Head of caudate nucleus (tissue), 42 donors: ENCODE measurements at places on chromosomes 16 and 17.

DNA sequence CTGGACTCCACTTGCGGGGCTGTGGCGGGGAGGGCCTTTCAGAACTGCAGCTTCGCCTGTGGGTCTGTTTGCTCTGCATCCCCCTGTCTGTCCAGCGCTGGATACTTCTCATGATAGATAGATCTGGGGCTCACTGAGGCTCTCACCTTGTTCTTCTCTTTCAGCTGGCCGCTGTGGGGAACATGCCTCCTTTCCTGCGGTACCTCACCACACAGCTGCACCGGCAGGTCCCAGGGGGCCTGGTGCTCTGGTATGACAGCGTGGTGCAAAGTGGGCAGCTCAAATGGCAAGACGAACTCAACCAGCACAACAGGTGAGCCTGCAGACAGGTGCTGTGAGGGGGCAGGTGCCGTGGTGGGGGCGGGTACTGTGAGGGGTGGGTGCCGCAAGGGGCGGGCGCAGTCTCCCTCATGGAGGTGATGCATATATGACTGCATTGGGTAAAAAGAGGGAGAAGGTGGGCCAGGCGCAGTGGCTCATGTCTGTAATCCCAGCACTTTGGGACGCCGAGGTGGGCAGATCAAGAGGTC, 6.2 kb downstream of the ENGASE start:
- no peak for DNase-seq

DNA sequence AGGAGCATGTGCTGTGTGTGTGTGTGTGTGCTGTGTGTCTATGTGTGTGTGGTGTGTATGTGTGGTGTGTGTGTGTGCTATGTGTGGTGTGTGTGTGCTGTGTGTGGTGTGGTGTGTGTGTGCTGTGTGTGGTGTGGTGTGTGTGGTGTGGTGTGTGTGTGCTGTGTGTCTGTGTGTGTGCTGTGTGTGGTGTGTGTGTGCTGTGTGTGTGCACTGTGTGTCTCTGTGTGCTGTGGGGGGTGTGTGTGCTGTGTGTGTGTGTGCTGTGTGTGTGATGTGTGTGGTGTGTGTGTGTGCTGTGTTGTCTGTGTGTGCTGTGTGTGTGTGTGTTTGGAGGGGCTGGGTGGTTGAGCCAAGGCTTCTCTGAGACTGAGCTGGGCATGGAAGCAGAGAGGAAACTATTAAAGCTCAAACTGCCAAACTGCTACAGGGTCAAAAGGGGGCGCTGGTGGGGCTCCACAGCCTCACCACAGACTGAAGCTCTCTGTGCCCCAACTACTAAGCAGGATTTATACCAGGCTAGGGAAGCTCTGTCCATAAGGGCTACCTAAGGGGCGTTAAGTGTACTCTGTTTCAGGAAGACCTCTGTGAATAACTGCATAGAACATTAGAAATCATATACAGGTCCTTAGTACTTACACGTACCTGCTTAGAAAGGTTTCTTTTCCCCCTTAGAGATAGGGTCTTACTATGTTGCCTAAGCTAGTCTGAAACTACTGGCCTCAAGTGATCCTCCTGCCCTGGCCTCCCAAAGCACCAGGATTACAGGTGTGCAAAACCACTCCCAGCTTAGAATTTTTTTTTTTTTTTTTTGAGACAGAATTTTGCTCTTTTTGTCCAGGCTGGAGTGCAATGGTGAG, 27.8 kb upstream of the GHDC start:
- no peak for DNase-seq

DNA sequence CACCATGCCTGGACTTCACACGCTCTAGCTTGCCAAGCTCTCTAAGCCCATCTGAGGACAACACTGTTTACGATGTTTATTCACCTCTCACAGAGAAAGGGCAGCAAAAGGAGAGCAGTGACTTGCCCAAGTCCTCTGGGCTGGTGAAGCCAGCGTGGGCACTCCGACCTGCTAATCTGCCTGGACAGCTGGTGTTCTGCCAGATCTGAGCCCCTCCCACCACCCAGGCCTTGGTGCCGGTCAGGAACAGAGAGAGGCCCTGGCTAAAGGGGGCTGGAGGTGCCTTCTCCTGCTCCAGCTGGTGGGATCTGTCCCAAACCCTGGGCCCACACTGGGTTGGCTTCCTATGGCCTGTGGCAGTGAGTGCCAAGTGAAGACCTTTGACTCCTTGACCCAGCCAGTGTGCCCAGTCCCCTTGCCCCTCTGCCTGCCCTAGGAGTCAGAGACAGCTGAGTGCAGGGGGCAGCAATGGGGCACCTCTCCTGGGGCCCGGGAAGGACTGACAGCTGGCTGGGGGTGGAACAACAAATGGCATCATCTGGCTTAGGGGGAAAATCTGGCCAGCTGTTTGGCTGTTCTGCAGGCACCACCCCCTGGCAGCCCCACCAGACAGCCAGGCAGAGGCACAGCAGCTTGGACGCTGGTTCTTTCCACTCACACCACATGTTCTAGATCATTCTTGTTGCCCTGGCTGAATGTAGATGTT, 1.8 kb upstream of the SLC4A1 start:
- DNase-seq = no peak

DNA sequence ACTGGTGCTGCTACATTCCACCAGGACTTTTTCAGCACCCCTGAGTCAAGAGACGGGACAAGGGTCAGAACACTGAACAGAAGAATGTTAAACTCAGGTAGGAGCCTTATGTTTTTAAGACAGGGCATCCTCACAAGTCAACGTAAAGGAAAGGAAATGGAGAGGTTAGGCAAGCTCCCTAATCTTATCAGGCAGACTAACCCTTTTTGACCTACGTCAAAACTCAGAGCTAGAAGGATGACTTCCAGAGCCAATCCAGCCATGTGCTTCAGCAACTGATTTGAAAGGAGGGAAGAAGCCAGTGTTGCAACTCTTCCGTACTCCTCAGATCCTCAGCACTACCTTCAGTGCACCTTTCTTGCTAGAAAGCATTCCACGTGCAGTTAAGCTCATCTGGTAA, 46.8 kb downstream of the REXO5 start:
- DNase-seq = no peak

DNA sequence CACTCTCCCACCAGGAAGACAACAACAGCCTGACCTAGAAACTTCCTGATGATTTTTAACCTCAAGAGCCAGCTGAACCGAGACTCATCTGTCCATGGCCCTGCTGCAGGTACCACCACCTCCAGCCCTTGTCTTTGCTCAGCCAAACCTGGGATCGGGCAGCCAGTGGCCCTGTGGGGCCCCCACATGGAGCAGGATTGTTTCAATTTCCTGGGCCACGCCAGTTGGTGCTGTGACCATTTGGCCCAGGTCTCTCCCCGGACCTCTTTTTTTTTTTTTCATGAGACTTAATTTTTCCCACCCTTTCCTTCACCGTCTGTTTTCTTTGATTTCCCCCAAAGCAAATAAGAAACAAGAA, 8.3 kb upstream of the HOXB2 start:
- no peak for DNase-seq

DNA sequence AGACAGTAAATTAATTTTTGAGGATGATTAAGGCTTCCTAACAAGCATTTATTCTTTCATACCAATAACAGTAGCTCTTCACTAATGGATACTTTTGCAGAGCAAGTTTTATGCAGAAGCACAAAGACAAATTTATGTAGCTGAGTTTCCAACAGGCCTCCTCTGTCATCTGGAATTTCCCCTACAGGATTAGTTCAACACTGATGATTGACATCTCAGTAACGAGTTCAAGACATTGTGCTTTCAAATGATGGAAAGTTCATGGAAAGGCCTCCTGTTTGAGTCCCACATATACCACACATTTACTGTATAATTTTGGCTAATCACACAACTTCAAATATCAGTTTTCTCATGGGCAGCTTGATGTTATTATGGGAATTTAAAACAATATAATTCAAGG, 40.6 kb downstream of the ABCA10 start:
- no peak for DNase-seq

DNA sequence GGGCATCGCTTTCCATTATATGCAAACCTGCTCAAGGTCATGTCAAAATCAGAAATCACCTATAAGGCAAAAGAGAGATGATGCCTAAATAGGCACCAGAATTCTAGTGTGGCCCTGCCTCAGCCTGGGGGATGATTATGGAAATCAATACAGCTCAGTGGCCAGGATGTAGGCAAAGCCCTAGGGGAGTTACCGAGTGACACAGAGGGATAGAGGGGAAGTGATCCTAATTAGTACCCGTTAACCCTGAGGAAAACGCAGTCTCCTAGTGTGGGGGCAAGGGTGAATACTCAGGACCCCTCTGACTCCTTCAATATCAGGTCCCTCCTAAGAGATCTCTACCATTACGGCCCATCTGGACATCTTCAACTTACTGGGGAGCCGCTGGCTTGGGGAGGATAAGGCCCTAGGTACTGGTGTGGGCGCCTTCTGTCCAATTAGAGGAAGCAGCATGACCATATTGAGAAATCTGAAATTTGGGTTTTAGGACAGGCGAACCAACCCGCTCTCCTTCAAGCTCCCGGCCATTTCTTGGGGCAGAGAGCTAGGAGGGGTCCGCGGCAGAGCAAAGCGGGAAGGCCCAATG, 725 bp downstream of the NT5C3B start:
- DNase-seq = no peak

DNA sequence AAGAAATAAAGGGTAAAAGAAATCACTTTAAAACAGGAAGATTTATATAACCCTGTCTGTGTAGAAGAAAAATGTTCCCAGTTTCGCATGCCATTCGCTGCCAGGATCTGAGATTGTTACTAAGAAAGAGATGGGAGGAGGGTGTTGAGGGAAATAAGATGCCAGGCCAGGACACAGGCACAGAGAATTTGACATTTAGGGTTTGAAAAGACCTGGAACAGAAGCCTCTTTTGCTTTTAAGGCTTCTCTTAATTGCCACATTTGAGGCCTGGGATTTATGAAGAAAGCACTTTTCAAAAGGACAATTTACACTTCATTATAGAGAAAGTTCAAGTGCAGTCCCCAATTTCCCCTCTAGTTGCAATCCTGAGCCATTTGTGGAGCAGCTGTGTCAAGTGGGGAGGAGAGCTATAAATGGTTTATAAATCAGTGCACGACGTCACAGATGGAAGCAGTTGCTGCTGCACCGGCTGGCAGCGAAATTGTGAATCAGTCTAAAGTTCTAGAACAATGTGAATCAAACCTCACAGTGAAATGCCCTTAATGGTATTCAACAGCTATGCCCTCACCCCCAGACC, 26.5 kb upstream of the C16orf87 start:
- DNase-seq = peak; percentile 21

DNA sequence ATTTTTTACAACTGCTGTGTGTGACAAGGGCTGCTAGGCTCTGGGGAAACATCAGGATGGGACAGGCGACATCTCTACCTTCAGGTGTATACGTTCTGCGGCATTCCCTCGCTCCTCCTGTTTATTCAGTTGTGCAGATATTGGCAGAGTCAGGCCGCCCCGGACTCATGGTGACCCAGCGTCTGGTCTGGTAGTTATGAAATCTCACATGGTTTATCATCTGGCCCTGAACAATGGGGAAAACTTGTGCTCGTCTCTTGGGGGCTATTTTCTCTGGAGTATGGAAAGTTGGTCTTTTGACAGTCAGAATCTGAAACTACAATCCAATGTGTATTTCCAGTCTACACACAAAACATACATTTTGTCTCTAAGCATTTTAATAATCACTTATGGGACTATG, 3.3 kb downstream of the MARCHF10 start:
- no peak for DNase-seq

DNA sequence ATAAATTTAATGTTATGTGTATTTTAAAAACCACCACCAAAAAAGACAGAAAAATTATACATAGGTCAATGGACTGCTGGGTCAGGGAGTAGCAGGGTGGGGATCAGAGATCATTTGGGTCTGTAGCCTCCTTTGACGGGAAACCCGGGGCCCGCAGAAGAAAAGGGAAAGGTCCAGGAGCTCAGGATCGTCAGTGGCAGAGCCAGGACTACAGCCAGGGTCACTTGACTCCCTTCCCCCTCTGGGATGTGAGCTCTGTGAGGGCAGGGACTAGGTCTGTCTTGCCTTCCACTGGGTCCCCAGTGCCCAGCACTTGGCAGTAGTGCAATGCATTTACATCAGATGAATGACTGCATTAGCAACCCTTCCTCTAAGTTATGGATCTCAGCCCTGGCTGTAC, 62.1 kb downstream of the TOM1L2 start:
- DNase-seq = no peak

DNA sequence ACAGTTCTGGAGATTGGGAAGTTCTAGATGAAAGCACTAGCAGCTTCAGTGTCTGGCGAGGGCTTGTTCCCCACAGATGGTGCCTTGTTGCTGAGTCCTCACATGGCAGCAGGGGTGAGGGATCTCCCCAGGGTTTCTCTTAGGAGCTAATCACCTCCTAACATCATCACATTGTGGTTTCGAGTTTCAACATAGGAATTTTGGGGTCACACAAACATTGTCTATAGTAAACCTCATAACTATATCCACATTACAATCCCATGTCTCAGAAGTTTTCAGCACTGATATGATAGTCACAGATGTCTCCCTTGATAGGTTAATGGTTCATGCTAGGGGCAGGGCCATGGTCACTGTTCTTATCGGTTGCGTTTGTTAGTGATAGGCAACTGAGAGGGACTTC, 13.8 kb downstream of the CLUAP1 start:
- DNase-seq = no peak

GRCh38 chr17:36673637-36674277, 72.4 kb downstream of the MRM1 start:
- DNase-seq = no peak

GRCh38 chr17:77327181-77327565, 186.4 kb downstream of the SEC14L1 start:
- DNase-seq = peak; percentile 3

- DNase-seq = no peak
Observed at GRCh38 chr17:49104511-49105074, 28.0 kb upstream of the B4GALNT2 start.

DNA sequence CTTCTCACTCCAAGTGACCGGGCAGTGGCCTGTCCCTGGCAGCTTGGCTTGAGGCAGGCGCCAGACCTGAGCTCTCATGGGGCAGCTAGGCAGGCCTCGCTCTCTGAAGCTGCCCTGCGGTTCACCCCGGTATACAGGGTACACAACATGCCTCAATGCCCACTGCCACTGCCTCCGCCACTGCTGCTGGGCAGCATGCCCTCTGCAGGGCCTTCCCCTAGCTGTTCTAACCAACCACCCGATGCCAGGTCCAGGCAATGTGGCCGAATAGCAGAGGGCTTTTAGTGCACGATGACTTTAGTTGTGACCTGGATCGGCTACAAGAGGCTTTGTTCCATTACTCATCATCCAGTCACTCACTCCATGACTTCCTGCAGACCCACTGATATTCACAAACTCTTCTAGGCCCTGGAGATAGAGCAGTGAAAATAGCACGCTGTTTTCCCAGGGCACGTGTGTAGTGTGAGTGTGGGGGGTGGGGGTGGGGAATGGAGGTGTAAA, 19.7 kb downstream of the CDC42EP4 start:
- no peak for DNase-seq

GRCh38 chr16:57622361-57623250, 5.8 kb upstream of the ADGRG1 start:
- no peak for DNase-seq

- no peak for DNase-seq
Observed at GRCh38 chr16:21626659-21627277, 25.6 kb downstream of the IGSF6 start.

- no peak for DNase-seq
Observed at GRCh38 chr16:80615735-80616134, 74.9 kb downstream of the DYNLRB2 start.
